ENCODE measurements at places on chromosomes 16 and 17.
A peak's percentile ranks its signal among the peaks of the same experiment; 100 is the strongest.

GRCh38 chr16:73065632-73066330 is 17.9 kb upstream of the ZFHX3 start:
- no peak for DNase-seq

GRCh38 chr17:32962320-32962711 is 29.3 kb upstream of the SPACA3 start:
- DNase-seq, result no peak

- DNase-seq, result no peak
Measured at GRCh38 chr17:80916246-80916645, 75.4 kb upstream of the CHMP6 start.

GRCh38 chr17:50268743-50269275 is 5.5 kb upstream of the TMEM92 start:
- DNase-seq, result peak; percentile 3

- no peak for DNase-seq
Measured at GRCh38 chr16:88901718-88902337, 35.4 kb upstream of the PABPN1L start.

DNA sequence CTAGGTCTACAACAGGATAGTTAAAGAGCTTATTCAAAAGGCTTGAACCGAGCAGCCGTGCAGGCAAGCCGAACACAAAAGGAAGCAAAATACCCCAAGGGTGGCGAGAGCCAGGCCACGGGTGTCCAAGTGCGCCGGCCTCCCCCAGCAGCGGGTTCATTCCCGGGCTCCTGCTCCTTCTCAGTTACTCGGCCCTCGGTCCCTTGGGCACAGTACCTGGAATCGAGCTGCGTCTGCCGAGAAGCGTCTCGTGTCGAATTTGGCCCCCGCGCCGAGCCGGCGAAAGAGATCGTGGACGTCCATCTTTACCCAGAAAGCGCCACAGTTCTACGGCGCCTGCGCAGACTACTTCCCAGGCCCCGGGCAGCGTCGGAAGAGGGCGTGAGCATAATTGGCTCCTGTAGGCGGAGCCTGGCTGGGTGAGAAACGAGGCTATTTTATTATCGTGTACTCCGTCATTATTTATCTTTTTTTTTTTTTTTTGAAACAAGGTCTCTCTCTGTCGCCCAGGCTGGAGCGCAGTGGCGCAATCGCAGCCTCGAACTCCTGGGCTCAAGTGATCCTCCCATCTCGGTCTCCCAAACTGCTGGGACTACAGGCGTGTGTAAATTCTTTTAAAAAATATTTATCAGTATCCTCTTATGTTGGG is at the start of gene DDX52:
Gene DDX52, minus strand, starts transcription at position 329 of the 649 bp plus-strand sequence. Its CDS starts 26 bp downstream, at position 303.
- peak; percentile 82 for DNase-seq

DNA sequence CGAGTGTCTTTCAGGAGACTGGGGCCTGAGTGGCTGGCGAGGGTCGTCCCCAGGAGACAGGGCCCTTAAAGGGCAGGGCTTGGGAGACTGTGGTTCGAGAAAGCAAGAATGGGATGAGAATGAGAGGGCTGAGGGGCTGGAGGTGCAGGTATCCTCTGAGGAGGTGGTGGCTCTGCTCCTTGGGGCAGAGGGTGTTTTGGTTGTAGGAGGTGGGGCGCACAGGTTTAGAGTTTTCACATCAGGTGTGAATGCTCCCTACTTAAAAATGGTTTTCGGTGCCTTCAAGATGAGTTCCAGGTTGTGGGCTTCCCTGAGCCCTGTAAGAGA is 430 bp downstream of the BCAS3 start:
- DNase-seq, result no peak

- DNase-seq, result no peak
Measured at GRCh38 chr17:68052810-68053209, 17.3 kb downstream of the KPNA2 start.

DNA sequence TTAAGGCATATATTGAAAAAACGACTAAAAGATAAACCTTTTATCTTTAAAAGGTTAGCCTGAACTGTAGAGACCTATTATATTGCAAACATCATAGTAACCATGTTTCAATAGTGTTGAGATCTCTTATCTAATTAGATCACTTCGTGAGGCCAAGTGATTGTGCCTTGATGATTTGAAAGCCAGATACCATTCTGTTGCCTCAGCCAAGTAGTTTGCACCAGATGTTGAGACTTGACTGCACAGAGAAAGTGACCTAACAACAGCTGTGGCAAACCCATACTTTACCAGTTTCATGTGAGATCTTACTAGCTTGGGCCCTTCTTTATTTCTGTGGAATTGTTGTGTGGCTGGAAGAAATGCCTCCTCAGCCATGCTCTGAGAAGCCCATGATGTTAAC is 717.3 kb downstream of the KCNJ2 start:
- no peak for DNase-seq
